Caudate nucleus (tissue), 63 donors: ENCODE measurements at places on chromosomes 12 and 14.

- no peak for DNase-seq
Measured at GRCh38 chr12:64218597-64218996, 3.5 kb downstream of the KICS2 start.

DNA sequence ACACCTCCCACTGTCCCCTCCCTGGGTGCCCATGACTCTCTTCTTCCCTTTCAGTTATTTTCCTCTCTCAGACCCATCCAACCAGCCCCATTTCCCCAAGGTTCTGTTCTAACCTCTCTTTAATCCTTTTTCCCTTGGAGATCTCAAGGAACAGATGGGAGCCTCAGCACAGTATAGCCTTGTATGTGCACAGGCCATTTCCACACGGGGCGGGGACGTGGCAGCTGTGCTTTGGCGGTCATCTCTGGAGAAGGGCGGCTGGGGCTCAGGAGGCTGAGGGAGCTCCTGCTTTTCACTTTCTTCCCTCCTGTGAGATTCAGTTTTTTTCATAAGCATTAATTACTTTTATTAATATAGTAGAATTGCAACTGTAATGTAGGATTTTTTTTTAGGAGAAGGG, 212.2 kb downstream of the ZFP36L1 start:
- no peak for DNase-seq

GRCh38 chr12:25491396-25492325, 61.4 kb downstream of the LMNTD1 start:
- no peak for DNase-seq

DNA sequence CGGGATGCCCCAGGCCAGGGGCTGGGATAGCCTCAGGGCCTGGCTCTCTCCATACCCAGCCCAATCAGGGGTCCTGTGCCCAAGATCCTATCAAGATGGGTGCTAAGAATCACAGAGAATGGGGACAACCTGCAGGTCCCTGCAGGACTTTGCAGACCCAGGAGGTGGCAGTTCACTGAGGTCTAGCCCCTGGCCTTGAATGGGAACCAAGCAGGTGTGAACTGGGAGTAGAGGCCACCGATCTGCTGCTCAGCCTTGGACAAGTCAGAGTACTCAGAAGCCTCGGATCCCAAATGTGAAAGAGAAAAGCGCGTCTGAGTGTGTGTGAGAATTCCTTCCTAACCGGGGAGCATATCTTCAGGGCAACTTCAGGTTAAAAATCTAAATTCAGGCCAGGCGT, 76.2 kb downstream of the ARL6IP4 start:
- no peak for DNase-seq

DNA sequence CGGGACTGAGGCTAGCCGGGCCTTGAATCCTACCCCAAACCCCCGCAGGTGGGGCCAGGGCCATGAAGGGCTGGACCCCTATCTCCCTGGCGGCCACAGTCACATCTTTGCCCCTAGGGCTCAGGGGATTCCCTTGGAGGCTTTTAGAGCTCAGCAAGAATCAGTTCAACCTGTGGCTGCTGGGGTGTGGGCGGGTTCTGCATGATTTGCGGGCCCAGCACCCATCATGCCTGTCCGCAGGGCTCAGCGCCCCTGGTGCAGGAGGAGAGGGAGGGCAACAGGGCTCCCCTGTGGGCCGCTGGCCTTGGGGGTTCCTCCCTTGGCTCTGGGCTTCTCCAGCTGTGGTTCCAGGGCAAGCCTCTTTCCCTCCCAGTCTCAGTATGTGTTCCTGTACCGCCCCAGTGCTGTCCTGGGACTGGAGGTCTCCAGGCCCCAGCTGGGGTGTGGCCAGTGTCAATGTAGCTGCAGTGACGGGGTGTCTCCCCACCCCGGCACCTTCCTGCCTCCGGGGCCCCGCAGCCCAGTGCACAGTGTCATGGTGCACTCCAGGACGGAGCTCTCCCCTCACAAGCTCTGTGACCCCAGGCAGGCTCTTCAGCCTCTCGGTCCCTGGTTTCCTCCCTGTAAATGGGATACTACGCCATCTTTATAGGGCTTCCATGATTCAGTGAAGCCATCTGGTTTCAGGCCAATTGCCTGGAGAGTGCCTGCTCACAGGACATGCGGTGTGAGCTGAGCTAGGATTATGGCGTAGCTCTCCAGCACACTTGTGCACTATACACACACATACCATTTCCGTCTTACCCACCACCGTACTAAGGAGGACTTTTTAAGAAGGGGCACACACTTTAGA, 9.9 kb upstream of the LBHD2 start:
- no peak for DNase-seq
